Effector CD4-positive, alpha-beta T cell (primary cell): ENCODE measurements at places on chromosomes 1 and 21.

- no peak for DNase-seq
Measured at GRCh38 chr21:33198346-33199099, 31.2 kb upstream of the IFNAR2 start.

DNA sequence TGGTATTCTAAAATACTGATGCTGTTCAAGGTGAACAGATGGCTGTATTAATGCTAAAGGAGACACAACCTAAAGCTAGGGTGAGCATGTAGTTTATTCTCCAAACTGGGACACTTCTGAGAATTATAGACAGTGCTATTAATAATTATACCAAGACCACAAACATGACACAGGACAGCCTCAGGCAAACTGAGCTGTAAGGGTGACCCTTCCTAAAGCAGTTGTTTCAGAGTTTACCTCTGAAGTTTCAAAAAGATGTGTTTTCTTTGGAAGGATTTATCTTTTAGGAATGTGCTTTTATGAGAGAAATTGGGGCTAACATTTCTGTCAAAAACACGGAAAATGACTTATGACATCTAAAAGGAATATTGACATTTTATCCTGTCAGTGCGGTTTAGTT is 68.8 kb downstream of the RPS6KC1 start:
- DNase-seq = no peak

DNA sequence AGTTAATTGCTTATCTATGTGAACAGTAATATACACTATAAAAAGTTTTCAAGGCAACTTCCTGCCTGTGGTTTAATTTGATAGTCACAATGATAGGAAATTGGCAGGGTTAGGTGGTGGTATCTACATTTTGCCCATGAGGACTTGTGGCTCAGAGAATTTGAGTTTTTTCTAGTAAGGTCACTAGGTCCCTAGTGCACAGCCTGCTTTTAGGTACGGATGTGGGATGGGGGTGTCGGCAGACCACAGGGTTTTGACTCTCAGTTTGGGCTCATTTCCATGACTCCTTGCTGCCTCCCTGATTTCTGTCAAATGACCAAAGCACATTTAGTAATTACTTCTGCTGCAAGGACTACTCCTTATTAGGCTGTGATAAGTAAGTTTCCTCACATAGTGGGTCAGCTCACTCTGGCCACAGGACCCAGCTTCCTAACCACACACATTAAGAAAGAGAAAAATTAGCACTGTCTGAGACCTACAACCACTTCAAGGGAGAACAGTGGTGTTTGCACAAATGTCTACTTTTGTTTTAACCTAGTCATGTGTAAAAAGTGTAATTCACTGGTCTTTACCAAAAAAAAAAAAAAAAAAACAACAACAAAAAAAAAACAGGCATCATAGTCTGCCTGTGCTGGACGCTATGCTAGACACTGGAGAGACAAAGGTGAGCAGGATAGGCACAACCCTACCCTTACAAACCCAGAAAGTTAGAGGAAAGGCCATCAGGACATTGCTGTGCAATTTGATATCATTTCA is 43.7 kb downstream of the MRPL39 start:
- DNase-seq = no peak

DNA sequence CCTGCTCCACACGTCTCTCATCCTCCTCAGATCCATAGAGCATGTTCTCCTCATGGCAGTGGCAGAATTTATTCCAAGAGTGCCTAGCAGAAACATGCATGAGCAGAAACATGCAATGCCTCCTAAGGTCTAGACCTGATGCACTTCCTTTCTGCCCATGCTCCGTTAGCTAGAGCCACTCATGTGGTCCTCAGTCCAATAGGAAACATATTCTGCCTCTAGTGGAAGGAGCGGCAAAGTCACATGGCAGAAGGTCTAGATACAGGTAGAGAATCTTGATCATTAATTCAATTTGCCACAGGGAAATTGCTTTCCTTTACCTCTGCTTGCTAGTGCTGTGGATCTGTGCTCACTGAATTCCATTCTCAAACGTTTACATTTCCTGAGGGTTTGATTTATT is 130.4 kb downstream of the KIF26B start:
- DNase-seq = no peak

DNA sequence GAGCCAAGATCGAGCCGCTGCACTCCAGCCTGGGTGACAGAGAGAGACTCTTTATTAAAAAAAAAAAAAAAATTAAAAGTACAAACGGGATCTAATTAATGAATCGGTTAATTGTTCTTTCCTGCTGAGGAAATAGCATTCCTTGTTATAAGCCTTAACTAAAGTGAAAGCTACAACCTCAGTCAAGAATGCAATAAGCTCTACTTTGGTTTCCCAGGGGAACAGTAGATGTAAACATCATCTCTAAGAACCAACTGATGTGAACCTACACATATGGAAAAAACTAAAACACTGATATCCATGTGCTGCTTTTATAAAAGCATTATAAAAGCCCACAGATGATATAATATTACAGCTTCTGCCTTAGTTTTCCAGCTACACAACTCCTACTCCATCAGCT is 41.9 kb downstream of the LPGAT1 start:
- no peak for DNase-seq
